ENCODE measurements at places on chromosomes 12 and 14.

DNA sequence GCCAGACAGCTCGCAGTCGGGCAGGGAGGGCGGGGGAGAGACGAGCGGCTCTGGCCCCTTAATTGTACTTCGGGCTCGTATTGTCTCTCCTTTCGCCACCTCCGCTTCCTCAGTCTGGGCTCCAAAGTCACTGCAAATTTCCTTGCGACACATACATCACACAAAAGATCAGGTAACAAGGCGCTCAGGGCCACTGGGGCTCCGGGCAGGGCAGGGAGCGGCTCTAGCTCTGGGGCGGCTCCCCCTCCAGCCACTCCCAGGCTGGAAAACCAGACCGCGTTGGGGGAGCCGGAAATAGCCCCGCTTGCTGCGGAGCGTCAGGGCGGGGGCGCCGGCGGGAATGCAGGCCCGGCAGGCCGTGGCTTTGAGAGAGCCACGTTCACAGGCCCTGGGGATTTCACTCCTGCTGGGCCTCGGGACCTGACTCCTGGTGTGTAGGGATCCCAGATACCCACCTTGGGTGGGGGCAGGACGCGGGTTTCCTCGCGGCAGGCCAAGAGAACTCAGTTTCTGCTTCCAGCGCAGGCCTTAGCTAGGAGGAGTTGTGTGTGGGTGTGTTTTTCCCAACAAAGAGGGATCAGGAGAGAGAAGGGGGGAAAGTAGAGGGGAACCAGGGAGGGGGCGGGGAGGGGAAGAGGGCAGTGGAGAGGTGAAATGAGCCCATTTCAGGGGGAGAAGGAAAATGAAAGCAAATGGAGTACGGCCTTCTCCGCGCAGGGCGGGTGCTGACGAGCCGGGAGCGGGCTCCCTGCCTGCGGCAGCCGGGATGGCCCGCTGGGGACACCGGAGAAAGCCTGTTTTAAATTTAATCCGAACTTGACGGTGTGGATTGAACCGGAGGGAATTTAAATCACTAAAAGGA lies 4.4 kb upstream of the HOXC9 start:
- no peak for DNase-seq

DNA sequence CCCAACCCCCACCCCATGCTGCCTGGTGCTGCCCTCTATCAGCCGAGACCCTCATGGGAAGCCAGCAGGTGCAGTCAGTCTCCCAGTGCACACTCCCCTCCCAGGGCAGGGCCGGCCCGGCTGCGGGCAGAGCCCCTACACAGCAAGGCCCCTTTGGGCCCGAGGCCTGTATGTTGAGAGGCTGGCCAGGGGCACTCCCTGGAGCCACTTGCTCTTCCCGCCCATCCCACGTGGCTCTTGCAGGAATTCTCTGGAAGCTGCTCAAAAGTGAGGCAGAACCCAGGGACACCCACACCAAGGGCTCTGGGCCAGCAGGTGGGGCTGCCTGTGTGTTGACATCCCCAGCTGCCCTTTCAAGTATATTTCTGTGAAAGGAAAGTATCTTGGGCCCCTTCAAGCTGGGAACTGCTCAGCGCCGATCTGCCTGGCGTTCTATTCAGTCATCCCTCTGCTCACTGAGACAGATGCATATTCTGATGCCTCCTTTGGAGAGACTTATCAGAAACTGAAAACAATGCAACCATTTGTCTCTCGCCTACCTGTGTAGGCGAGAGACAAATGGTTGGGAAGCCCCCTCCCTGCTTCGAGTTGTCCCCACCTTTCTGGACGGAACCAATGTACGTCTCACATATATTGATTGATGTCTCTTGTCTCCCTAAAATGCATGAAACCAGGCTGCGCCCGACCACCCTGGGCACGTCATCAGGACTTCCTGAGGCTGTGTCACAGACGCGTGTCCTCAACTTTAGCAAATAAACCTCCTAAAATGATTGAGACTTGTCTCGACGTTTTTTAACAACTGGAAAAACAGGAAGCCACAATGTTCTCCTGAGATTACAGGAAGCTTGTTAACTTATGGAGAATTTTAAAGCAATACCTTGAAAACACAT lies 6.0 kb downstream of the GPR132 start:
- peak; percentile 8 for DNase-seq

GRCh38 chr12:68189821-68190242 lies 30.3 kb upstream of the IFNG start:
- no peak for DNase-seq

DNA sequence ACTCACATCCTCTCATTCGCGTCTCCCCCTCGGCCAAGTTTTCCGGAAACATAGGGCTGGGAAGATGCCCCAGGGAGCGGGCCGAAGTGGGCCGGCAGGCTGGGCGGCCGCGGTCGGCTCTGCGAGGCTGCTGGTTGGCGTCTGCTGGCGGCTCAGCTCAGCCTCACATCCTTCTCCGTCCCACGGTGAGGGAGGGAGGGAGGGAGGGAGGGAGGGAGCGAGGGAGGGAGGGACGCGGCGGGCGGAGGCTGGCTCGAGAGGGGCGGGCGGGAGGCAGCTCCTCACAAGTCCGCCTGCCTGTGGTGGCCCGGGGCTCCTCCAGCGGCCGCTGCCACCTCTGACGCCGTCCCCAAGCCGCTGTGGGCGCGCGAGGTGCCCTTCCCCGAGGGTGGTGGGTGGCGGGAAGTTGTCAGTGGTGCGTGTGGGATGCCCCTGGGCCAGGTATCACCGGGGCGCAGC lies 93.8 kb downstream of the RFLNA start:
- DNase-seq: peak; percentile 69

DNA sequence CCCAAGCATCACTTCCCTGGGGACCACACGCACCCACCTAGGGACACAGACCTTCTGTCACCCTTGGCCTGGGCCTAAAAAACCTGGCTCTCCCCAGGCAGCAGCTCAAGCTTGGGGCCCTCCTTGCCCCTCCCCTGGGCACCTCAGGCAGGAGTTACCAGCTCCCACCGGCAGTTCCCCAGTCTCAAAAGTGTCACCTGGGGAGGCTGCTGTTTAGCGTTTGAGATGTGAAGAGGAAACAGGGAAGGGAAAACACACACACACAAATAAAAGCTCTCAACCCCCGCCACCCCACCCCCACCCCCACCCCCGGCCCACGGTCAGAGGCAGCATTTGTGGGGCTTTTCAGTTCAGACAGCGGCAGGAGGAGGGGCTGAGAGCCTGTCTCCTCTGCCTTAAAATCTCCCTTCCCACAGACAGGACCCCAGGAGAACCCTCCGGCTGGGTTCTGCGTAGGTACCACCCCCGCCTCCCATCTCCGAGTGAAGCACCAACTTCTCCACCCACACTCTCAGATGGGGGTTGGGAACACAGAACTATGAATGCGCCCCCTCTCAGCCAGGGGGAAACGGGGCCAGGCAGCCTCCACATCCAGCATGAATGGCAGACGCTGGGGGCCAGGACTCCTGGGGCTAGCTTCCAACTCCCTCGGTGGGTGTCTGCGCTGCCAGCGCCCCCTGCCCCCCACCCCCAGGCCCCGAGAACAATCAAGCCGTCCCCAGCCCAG lies 3.0 kb downstream of the NCOR2 start:
- no peak for DNase-seq
